ENCODE measurements at places on chromosomes 6 and 20.

GRCh38 chr6:98395610-98396166 lies 438.7 kb upstream of the POU3F2 start:
- no peak for DNase-seq

DNA sequence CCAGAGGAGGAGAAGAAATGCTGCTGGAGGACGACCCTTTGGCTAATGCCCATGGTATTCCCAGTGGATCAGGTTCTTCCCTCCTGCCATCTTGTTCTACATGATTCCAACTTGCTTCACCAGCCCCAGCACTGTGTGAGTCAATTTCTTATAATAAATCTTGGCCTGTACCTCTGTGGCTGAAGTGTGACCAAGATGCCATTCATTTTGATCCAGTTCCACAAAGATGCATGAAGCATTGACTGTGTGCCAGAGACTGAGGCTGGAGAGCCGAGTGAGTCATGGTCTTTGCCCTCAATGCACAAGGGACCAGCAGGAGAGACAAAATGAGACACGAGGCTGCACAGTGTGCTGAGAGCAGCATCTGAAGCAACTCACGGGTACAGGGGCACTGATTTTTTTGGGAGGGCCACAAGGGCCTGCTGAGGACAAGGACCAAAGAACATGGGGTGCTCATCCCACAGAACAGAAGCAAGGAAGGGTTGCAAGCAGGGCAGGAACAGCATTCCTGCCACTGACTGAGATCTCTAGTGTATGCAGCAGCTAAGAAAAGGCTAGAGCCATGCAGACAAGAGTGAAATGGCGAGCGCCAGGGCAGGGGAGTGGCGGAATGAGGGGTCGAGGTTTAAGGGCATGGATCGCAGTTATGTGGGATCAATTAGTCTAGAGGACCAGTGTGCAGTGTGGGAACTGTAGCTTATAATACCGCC lies 207.0 kb downstream of the THBS2 start:
- DNase-seq: no peak

DNA sequence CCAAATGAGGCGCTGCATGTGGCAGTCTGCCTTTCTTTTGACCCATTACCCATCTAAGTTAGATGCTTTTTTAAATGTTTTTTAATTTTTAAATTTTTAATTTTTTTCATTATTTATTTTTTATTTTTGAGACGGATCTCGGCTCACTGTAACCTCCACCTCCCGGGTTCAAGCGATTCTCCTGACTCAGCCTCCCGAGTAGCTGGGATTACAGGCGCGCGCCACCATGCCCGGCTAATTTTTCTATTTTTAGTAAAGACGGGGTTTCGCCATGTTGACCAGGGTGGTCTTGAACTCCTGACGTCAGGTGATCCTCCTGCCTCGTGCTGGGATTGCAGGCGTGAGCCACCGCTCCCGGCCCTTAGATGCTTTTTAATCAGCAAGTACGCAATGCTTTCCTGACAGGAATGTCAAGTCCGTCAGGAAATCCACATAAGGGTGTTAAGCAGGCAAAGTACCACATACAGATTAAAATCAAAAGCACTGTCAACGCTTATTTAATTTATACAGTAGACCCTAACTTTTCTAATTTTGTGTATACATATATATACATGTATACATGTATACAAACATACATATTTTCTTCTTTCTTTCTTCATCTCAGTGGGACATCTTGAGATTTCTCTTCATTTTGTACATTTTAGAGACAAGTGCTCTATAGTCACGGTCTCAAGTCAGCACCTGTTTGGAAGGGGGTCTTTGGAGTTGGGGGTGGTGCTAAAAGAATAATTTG lies 995 bp upstream of the GSTA4 start:
- peak; percentile 22 for DNase-seq

GRCh38 chr6:105274678-105275077 lies 94.9 kb upstream of the POPDC3 start:
- no peak for DNase-seq

- no peak for DNase-seq
These were observed 29.1 kb upstream of the SCML4 start for GRCh38 chr6:107853230-107853629.

DNA sequence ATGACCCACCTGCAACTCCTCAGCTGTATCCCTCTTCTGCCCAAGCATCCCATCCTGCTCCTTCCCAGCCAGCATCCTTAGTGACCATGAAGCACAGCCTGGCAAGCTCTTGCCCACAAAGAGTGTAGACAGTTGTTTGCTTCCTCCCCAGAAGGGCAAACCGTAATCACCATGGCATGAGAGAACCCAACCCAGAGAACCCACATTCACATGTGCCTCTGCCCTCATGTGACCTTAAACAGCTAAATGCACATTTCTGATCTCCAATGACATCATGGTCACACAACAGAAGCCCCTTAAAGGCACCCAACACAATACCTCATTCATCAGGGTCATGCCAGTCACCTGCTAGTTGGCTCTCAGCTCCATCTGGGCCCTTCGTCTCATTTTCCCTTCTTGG lies 162.8 kb upstream of the CDYL start:
- no peak for DNase-seq

- no peak for DNase-seq
These were observed 225.9 kb downstream of the PTPRT start for GRCh38 chr20:42963796-42964195.

DNA sequence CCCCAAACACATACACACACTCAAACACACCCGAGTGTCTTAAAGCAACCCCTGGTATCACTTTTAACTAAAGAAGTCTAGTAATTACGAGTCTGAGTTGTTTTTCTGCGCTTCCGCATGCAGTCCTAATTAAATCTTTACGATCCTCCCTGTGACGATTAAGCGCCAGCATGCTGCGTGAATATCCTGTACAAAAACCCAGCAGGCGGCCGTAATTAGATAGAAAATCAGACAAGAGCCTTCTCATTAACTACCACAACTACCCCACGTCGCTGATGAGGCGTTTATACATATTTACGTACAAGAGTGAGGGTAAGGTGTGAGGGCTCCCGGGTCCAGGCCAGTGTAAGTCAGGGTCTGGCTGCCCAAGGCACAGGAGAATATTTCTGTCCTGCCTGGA lies 8.1 kb downstream of the TFAP2B start:
- DNase-seq: no peak

DNA sequence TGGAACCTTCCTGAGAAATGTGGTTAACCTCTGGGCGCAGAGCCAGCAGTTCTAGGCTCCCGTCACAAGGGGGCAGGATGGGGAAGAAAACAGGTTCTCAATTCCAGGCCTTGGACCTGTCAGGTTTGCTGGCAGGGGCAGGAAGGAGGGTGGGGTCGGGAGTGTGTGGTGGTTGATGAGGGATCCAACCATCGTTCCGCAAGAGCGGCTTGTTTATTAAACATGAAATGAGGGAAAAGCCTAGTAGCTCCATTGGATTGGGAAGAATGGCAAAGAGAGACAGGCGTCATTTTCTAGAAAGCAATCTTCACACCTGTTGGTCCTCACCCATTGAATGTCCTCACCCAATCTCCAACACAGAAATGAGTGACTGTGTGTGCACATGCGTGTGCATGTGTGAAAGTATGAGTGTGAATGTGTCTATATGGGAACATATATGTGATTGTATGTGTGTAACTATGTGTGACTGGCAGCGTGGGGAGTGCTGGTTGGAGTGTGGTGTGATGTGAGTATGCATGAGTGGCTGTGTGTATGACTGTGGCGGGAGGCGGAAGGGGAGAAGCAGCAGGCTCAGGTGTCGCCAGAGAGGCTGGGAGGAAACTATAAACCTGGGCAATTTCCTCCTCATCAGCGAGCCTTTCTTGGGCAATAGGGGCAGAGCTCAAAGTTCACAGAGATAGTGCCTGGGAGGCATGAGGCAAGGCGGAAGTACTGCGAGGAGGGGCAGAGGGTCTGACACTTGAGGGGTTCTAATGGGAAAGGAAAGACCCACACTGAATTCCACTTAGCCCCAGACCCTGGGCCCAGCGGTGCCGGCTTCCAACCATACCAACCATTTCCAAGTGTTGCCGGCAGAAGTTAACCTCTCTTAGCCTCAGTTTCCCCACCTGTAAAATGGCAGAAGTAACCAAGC lies 29.6 kb downstream of the SRSF3 start:
- DNase-seq: peak; percentile 74

GRCh38 chr20:54257071-54257816 lies 49.4 kb downstream of the PFDN4 start:
- no peak for DNase-seq

DNA sequence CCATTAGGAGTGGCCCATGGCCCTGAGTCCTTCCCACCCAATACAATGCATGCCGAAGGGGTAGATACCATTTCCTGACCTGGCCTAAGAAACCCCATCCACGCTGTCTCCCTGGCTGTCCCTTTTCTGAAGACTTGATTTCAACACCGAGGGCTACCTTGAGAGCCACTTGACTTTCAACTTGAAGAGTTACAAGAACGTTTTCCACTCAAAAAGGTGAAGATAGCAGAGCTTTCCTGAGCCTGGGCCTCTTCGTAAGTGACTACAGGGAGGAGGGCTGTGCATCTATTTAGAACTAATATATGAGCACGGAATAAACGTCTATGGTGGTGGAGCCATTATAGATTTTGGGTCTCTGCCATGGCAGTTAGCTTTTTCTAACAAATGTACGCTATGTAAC lies 14.4 kb upstream of the PPP1R14C start:
- DNase-seq: no peak

- no peak for DNase-seq
These were observed 357.2 kb upstream of the SULF2 start for GRCh38 chr20:48142516-48142773.

- DNase-seq: peak; percentile 20
These were observed 145.6 kb upstream of the MANEA start for GRCh38 chr6:95431637-95432228.

- no peak for DNase-seq
These were observed 30.6 kb upstream of the TAB2 start for GRCh38 chr6:149286905-149287304.

- DNase-seq: no peak
These were observed 30.8 kb upstream of the CEP162 start for GRCh38 chr6:84258268-84258667.

DNA sequence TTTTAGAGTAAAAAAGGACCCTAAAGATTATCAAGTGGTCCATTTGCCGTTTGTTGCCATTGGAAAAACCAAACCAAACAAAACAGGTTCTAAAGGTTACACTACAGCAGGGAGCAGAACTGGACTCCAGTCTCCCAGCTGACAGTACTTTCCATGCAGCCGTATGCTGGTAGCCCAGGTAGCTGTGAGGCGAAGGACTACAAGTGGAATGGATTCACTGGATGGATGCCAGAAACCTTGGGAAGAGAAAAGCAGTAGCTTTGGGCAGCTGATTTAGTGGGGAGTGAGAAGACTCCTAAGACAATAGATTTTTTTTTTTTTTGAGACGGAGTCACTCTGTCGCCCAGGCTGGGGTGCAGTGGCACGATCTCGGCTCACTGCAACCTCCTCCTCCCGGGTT lies 88.3 kb downstream of the SASH1 start:
- no peak for DNase-seq

DNA sequence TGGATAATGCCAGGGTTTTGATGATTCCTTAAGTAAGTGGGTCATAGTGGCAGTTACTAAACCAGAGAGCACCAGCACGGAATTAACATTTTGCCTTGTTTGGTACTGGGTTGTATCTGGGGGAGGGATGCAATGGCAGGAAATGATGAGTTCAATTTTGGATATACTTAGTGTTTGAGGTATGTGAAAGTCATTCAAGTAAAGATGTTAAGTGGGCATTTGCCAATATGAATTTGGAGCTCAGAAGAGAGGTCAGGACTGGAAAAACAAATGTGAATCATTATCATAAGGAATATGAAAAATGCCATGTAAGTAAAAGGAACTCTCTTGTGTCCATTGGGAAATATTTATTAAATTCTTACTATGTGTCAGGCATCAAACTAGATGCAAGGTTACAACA lies 6.2 kb downstream of the PXT1 start:
- DNase-seq: no peak

- no peak for DNase-seq
These were observed 200.3 kb upstream of the SIM1 start for GRCh38 chr6:100665041-100665380.

DNA sequence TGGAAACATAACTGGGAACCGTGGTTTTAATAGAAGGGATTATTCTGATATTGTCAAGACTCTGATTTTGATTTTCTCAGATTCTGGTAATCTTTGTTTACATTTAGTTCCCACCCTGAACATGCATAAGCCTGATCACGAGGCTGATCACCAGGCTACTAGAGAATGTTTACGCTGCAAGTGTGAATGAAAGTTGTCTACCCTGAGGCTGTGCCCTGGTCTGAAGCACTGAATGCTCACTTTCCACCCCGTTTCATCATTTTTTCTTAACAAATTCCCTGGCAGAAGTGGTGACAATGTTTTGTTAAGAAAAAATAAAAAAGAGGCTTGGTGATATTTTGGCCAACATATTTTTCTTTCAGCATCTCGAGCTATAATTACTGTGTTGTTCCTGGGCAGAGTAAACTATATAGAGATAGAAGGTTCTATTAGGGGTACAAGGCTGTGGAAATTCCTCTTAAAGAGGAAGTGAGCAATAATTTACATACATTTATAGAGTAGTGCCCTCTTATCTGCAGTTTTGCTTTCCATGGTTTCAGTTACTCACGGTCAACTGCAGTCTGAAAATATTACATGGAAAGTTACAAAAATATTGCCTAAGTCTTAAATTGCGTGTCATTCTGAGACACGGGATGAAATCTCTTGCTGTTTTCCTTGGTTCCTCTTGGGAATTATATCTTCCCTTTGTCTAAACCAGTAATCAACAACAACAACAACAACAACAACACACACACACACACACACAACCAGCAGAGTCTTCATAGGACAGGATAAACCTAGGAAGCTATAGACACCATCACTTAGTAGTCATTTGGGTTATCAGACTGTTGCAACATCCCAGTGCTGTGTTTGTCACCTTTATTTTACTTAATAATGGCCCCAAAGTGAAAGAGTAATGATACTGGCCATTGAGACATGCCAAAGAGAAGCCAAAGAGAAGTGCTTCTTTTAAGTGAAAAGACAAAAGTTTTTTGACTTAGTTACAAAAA lies 566.6 kb upstream of the CITED2 start:
- DNase-seq: no peak

DNA sequence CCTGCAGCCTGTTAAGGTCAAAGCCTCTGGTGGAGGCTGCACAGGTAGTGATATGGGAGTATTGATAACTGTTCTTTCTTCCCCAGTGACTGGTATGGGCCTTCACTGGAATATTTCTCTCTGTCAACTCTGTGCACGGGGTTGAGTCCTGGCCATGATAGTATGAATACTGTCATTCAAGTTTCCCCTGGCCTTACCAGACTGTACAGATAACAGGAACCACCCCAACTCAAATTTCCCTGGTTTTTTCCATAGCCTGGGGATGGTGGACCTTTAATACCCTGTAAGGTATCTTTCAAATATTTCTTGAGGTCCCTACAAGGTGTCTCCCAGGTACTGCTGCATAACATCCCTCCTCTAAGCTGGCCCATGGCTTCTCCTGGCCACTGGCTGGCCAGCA lies 51.4 kb upstream of the TNFAIP3 start:
- DNase-seq: no peak

GRCh38 chr6:89221971-89222711 lies 5.0 kb upstream of the GABRR1 start:
- DNase-seq: no peak

DNA sequence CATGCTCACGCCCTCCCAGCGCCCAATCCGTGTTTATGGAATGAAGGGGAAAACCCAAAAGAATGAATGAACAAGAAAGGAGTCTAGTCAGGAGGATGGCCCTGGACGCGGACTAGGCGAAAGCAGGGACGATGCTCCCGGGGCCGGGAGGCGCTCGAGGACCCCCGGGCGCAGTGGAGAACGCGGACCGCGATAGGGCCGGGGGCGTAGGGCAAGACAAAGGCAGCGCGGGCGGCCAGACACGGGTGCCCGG lies 758 bp downstream of the GCLC start:
- no peak for DNase-seq

GRCh38 chr20:63360850-63361518 lies at the start of gene CHRNA4:
TSS of gene CHRNA4 (minus strand) at chr20:63361349. CDS start at chr20:63361165, 184 bp downstream.
- no peak for DNase-seq

Data from stimulated activated CD4-positive, alpha-beta T cell treated with anti-CD3 and anti-CD28 coated beads, Interleukin-4, amount 100 ng/mL, for 1 hour (primary cell).